ENCODE measurements at places on chromosomes 2 and 18.

DNA sequence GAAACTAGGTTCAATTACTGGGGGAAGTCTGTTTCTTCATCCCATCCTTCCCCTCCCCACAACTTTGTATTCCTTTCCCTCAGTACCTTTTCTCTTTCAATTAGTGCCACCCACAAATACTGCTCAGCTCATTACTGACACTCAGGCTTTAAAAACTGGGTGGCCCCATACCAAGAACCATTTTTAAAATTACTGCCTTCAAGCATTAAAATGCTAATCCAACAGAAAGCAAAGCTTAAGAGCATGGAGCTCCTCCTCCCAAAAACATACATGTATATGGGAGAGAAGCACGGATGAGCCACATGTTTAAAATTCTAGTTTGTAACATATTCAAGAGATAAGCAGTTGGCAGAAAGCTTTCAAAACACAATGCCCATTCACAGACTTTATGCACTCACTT is 44.0 kb downstream of the IRS1 start:
- no peak for DNase-seq

DNA sequence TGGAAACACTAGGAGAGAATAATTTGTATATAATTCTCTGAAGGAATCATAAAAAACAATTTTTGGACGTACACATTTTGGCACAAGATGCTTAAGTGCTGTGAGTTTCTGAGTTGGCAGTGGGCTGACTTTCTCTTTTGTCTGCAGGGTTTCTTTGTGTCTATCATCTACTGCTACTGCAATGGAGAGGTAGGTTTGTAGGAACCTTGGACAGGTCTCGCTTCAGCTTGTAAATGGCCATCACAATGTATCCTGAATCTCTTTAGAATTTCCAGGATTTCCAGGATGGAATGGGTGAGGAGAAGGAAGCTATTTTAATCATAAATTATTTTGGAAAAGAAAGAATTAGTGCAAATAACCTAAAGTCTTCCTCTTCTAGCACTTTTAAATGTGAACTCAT is 83.9 kb downstream of the PTH2R start:
- DNase-seq = no peak

DNA sequence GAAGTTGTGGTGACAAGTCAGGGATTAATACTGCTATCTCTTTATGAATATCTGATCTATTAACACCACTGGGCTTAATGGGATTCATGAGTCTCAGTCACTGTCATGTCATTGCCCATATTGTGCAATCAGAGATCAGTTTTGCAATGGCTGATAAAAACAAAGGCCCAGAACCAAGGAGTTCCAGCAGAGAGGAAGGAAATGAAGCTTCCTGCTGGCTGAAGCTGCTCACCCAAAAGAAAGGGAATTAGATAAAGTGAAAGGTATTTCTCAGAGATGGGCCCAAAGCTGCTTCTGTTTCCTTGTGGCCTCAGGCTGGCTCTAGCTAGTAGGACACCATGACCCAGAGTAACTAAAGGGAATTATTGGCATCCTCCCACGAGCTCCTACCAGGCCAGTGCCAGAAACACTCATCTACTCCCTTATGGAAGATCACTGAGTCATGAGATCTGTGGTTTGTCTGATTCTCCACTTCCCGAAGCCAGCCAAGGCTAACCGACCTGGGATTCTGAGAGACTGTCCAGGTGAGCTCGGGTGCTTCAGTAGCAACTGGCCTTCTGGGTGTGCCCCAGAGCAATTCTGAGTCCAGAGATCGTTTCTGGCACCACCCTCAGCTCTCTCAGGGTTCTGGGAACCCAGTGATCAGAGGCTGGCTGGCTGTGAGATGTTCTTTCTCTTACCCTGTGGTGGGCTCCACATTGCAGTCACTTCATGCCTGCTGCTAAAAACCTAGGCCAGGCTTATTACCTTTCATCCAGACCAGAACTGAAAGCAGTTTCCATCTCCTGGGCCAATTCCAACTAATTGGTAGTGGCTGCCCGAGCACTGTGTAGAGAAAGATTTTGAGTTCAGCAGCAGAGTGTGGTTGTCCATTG is 129.5 kb upstream of the PELI1 start:
- DNase-seq = peak; percentile 45

GRCh38 chr18:66916834-66917233 is 312.9 kb upstream of the CDH19 start:
- DNase-seq = no peak

- no peak for DNase-seq
Measured at GRCh38 chr2:237626813-237627440, 460 bp upstream of the LRRFIP1 start.

DNA sequence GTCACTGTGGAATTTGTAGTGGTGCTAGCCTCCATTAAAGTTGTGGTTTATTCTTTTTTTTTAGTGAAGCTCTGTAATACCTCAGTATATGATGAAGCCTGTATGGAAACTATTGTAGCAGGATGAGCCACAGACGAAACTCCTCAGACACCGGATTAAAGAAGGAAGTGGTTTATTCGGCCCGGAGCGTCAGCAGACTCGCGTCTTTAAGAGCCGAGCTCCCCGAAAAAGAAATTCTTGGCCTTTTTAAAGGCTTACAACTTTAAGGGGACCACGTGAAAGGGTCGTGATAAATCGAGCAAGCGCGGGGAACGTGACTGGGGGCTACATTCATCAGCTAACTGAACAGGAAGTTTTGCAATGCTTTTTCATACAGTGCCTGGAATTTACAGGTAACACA is 8.1 kb upstream of the CCL20 start:
- DNase-seq = no peak

DNA sequence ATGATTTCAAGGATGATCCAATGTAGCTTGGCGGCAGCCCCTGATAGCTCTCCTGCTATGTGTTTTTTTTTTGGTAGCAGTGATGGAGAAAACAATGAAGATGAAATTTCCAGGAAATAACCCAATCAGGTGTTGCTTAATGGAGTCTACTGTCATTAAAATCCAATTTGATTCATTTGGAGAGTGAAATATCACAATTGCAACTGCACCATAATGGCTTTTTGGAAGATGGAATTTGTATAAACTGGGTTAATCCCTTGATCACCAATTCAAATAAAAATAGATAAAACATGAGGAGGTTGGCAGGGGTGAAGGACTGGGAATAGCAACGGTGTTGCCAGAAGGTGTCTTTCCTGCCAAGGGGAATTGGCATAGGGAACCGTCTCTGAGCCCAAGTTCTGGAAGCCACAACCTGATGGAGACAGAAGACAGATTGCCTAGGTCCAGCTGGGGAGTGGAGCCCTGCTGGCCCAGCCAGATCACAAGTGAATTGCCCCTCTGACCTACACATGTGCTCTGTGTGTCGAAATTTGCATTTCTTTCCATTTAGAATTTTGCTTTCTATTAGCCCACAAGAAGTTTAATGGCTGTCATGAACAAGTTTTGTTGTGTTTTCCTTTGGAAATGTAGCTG is 170.3 kb upstream of the SPRED2 start:
- no peak for DNase-seq

GRCh38 chr2:187612857-187613256 is 58.6 kb upstream of the TFPI start:
- no peak for DNase-seq

DNA sequence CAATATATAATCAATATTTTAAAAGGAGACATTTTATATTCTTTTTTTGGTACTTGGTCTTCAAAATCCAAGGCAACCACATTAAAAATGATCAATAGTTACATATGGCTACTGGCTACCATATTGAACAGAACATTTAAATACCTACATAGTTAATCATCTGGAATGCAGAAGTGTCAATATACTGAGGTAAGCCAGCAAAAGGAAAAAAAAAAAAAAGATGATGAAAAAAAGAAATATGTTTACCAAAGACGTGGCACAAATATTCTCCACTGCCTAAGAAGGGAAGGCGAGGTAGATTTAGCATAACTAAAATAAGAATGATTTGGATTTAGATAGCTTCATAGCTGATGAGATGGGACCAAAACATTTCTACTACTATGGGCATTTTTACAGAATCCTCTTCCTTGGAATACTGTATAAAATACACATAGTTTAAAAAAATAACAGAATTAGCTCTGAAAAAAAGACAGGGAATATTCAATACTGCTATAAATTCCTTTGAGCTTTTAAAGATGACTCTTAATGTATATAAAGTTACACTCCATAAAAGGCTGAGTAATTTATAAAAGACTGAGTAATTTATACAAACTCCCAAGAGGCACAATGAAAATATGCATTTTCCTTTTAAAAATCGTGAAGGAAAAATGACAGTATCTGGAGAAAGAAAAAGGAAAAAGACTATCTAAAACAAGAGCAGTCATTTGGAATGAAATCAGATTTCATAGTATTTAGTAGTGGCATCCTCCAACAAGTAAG is 63.5 kb downstream of the CDH2 start:
- no peak for DNase-seq

DNA sequence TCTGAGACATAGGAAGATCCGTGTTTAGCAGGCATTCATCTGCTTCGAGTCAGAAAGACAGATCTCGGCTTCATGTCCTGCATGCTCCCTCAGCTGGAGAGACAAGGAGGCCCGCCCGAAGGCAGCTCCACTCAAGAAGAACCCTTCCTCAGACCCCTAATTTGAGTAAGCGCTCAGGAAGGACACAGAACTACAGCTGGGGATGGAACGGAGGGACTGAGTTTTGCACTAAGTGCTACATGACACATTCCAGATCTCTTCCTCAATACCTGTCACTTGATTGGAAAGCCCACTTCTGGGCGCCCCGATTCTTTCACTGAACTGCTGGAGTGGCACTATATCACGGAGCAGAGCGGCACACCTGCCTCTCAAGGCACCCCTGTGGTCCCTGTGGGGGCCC is 185.6 kb upstream of the PXDN start:
- DNase-seq = no peak

- DNase-seq = no peak
Measured at GRCh38 chr18:56652802-56653201, 1.6 kb downstream of the WDR7 start.

GRCh38 chr2:43080571-43081021 is 145.8 kb downstream of the ZFP36L2 start:
- no peak for DNase-seq

DNA sequence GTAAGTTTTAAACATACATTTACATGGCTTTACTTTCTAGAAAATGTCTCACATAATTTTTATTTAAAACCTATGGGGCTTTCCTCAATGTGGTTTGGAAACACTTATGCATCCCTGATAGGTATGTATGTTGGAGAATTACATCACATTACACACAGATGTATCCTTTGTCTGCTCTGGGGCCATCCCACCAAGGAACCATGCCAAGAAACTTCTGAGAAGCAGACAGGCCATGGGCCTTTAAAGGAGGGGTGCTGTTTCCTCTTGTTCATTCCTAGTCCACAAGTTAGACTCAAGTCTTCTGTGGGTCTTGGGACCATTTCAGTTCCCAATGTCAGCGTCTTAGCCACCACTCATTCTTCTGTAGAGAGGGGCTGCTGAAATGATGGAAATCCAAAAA is 162.0 kb upstream of the SETBP1 start:
- no peak for DNase-seq

DNA sequence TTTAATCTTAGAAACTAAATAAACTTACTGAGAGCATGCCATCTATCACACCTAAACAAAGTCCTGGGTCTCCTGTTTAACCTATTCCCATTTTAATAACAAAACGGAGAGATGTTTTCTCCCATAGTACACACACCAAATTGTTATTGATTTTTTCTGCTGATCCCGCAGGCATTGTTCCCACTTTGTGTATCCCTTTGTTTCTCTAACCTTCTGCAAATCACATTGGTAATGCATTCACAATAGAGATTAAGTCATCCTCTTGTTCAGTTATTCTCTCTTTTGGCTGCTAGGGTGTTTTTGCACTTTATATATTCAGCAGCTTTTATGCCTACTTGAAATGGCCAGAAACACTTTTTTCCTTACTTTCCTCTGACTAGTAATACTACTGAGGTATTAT is 1071.9 kb upstream of the CDH2 start:
- no peak for DNase-seq

DNA sequence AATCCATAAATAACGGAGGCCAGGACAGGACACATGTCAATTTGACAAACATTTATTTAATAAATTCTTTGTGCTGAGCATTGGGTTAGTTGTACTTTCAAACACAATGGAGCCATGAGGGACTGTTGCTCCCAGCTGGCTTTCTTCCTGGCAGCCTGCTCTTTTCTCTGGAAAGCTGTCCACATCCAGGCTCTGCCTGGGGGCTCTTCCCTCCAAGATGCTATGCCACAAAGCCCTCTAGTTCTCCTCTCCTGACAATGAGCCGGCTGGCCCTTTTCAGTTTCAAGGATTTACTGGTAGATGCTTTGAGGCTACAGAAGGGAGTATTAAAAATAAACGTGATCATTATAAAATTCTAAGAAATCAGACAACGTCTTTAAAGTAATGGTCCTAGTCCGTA is 44.1 kb upstream of the SLC14A2 start:
- no peak for DNase-seq

- DNase-seq = no peak
Measured at GRCh38 chr2:156563994-156564753, 128.0 kb downstream of the GPD2 start.

GRCh38 chr2:216478151-216478550 is 20.5 kb upstream of the RPL37A start:
- DNase-seq = no peak

DNA sequence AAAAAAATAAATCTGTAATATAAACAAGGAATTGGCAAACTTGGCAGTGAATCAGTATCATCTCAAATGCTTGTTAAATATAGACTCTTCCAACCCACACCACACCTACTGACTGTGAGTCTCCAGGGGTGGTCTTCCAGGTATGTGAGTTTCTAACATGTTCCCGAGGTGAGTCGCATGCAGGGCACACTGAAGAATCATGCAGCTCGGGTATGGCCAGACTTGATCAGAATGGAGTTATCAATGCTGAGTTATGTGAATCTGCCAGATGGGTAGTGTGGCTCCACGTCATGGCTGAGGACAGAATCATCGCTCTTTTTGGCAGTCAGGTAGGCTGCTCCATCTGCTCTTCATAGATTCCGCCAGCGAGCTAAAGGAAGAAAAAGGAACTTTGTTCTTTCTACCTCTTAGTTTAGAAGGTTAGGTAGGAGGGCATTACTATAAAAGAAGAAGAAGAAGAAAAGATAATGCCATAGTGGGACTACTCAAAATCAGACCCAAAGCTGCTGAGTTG is 1279.7 kb upstream of the ZEB2 start:
- no peak for DNase-seq

GRCh38 chr2:105413206-105413605 is 14.4 kb upstream of the FHL2 start:
- no peak for DNase-seq

DNA sequence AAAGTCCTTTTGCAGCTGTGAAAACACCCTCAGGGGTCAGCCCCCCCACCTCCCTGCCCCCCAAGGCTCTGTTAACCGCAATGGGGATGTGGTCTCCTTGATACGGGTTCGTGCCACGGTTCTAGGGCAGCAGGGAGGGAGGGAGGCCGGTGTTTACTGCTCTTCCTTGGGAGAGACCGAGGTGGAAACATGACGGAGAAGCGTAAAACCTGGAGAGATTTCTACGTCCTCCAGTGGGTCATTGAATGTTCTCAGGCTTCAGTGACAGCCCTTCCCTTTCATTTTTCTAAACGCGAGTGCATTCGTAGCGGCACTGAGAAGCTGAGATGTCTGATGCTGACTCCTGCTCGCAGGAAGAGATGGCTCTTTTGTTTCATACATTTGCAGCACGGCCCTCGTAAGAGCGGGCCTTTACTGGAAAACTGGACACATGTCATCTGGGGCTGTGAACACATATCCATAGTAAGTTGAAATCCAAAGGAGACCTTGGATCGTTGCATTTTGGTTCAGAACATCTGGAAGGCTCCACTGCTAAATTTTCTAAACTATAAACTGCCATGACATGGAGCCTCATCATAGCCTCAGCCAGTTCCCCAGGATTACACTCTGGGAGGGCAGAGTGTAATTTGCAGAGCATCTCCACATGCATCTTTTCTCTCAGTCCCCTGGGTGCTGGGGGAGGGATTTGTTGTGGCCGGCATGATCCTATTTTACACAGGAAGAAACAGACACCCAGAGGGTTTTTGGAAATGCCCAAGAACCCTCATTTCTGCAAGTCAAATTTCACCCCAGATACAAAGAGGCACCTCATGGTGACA is 40.6 kb upstream of the HDAC4 start:
- no peak for DNase-seq

All from GOT3 (cell line).